ENCODE measurements at places on chromosomes 1 and 21.

DNA sequence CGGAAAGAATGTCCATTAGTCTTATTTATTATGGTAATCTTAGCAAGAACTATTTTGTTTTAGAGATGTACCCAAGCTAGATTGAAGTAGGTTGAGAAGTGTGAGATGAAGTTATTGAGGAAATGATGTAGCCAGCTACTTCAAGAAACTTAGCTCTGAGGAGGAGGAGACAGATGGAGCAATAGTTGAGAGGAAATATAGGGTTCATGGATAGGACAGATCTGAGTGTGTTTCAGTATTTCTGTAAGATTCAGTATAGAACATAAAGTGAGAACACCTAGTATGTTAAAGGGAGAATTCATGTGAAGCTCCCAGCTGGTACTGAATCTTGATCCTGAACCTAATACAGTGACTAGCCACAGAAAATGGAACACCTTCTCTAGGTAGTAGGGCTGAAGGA is 28.9 kb downstream of the TSNAX start:
- no peak for DNase-seq

DNA sequence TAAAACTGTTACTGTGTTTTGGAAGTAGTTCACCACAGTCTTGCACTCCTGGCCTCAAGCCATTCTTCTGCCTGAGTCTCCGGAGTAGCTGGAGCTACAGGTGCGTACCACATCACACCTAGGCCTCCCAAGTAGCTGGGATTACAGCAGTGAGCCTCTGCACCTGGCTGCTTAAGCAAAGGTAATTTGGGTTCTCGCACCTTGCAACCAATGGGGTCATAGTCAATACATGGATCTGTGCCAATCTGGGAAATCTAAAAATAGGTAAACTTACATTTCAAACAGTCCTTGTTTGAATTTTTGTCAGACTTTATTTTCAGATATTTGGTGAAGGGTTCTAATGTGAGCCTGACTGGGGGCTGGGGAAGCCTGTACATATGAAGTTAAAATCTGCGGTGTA is 466.5 kb downstream of the PCP4 start:
- no peak for DNase-seq

DNA sequence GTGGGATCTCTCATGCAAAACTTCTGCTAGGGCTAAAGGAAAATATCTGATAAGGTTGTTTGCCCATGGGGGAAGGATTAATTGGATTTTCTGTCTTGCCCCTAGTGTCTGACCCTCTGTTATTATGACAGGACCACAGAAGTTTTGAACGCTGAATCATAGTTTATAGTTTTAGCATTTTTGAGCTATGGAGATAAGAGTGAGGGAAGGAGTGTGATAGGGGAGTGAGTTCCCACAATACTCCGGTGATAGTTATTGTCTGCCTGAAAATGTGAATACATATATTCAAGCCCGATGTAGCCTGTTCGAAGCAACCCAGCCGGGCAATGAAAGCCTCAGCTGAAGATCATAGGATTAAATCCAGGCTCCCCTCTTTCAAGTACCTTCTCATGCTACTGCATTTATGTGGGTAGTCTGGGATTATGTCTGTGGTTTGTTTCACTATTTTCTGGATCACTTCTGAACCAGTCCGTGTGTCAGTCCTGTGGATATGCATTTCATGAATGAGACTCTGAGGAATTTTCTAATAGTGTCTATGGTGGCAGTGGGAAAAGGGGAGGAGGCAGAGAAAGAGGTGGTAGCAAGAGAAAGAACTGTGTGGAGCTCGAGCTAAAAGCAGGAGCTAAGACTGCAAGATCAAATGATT is 258.7 kb downstream of the DISC1 start:
- no peak for DNase-seq

DNA sequence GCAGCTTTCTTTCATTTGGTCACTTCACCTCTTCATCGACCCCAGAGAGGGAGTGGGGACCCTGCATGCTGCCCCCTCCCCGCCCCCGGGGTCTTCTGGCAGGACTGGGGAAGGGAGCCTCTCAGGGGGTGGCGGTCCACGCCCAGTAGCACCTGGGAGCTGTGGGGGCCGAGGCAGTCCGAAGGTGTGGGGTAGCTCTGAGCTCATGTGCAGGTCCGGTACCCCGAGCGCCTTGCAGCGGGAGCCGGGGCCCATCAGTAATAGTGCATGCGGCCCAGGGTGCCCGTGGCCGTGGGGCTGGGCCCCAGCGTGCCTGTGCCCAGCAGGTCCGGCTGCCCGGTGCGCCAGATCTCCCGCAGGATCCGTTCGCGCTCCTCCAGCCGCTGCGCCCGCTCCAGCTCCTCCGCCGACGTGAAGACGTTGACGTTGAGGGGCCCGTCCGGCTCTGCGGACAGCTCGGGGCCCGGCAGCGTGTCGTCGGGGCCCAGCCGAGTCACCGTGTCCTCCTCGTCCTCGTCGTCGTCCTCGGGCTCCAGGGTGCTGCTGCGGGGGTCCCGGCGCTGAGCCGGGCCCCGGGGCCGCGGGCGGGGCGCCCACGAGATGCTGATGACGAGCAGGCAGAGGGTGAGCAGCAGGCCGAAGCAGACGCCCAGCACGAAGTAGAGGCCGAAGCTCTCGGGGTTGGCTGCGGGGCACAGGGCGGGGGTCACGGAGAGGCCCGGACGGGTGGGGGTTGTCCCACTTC is 1.2 kb downstream of the EVA1B start:
- DNase-seq: no peak

- DNase-seq: no peak
These were observed 2.2 kb downstream of the REG4 start for GRCh38 chr1:119808972-119809550.

GRCh38 chr1:19644681-19645410 is 735 bp downstream of the NBL1 start:
- peak; percentile 78 for DNase-seq

DNA sequence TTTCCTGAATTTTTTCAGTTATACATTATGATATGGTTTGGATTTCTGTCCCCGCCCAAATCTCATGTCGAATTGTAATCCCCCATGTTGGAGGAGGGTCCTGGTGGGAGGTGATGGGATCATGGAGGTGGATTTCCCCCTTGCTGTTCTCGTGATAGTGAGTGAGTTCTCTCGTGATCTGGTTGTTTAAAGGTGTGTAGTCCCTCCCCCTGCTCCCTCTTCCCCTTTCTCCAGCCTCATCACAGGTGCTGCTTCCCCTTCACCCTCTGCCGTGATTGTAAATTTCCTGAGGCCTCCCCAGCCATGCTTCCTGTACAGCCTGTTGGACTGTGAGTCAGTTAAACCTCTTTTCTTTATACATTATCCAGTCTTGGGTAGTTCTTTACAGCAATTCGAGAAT is 93.2 kb upstream of the HNRNPU start:
- no peak for DNase-seq

DNA sequence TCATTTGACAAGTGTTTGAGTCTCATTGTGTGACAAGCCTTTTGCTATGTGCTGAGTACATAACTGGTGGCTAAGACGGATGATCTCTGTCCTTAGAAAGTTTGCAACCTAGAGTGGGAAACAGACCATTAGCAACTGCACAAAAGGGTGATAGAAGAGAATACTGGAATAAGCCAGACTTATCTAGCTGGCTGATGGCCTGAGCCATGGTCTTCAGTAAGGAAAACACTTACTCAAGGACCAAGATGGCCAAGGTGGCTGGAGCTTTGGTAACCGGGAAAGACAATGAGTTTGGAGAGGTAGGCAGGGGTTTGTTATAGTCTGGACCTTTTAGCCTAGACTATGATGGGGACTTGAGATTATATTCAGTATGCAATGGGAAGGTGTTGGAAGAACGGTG is 1.6 kb upstream of the TAF12 start:
- DNase-seq: no peak

GRCh38 chr1:148389027-148389339 is 94.1 kb downstream of the PPIAL4G start:
- no peak for DNase-seq

- no peak for DNase-seq
These were observed 127.4 kb downstream of the DHRS3 start for GRCh38 chr1:12490532-12491142.

DNA sequence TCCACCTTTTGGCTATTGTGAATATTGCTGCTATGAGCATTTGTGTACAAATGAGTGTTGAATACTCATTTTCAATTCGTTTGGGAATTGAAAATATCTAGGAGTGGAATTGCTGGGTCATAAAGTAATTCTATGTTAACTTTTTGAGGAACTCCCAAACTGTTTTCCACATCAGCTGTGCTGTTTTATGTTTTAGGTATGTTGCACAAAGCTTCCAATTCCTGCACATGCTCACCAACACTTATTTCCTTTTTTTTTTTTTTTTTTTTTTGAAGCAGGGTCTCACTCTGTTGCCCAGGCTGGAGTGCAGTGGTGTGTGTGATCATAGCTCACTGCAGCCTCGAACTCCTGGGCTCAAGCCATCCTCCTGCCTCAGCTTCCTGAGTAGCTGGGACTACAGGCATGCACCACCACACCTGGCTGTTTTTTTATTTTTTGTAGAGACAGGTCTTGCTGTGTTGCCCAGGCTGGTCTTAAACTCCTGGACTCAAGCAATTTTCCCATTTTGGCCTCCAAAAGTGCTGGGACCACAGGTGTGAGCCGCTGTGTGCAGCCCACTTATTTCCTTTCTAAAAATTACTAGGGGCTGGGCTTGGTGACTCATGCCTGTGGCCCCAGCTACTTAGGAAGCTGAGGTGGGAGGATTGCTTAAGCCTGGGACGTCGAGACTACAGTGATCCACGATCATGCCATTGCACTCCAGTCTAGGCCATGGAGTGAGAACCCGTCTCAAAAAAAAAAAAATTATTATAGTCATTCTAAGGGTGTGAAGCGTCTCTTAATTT is 33.4 kb downstream of the TMCC2 start:
- no peak for DNase-seq

DNA sequence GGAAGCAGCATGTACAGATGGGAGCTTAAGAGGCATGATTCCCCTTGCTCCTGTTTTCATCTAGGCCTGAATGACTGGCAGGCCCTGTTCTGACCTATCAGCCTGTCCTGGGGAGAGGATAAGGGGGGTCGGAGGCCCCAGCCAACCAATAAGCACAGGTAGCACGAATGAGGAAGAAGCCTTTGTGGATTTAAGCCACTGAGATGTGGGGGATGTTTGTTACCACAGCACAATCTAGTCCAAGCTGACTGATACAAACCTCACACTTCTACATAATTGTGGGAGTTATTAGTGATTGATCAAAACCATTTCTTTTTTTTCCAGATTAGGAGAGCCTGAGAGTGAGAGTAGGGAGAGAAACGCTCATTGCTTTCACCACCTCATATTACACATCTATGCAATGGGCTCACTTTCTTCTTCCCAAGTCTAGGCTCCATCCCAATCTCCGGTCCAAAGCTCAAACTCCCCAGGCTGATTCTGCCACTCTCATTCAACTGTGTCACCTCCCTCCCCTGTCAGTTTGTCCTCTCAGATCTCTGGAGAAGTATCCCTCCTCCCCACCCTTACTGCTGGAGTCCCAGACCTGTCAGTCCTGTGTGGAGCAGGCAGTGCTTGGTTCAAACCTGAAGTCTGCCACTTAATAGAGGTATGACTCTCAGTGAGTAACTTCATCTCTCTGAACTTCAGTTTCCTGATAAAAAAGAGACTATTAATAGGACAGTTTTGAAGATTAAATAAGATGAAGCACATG is 220.5 kb downstream of the PTPRU start:
- no peak for DNase-seq

GRCh38 chr1:179376223-179376622 is 10.5 kb downstream of the AXDND1 start:
- no peak for DNase-seq

DNA sequence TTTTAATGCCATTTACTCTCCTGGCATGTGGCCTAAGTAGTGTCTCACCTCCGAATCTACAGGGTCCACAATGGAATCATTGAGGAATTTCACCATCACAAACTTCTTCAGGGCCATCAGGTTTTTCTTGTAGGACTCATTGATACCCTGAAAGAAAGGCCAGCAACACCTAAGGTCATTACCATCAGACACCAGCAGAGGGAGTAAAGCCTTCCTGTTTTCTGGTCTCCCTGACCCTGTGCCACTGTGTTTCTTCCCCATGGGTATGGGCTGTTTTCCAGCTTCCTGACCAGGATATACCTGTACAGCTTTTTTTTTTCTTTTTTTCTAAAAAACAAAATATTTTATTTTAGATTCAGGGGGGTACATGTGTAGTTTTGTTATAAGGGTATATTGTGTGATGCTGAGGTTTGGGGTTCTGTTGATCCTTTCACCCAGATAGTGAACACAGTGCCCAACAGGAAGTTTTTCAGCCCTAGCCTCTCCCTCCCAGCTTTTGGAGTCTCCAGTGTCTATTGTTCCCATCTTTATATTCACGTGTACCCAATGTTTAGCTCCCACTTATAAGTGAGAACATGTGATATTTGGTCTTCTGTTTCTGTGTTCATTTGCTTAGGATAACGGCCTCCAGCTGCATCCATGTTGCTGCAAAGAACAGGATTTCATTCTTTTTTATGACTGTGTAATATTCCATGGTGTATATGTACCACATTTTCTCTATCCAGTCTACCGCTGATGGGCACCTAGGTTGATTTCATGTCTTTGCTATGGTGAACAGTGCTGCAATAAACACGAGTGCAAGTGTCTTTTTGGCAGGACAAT is 18.3 kb downstream of the PPT1 start:
- DNase-seq: no peak

DNA sequence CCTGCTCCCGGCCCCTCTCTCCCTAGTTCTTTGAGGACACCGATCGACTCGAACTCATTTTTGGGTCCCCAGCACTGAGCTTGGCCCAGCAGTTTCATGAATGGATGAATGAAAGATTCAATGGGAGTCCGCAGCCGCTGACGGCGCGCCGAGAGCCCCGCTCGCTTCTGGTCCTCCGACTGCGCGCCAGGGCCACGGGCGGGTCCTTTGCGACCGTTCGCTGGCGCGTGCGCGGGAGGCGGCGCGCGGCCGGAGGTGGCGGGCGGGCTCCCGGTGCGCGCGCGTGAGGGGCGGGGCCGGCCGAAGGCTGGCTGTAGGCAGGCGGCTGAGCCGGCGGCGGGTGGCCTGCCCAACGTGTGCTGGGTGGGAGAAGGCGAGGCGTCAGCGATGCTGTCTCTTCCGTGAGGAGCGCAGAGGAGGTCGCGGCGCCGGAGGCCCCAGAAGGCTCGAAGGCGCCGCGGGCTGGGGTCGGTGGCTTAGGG is at the start of gene MAST2:
MAST2 (plus strand) TSS at position 314 of the 482 bp plus-strand sequence. CDS start 284 bp downstream, outside the sequence.
- DNase-seq: peak; percentile 87

- DNase-seq: no peak
These were observed 28.9 kb downstream of the KIAA0040 start for GRCh38 chr1:175163702-175164101.

DNA sequence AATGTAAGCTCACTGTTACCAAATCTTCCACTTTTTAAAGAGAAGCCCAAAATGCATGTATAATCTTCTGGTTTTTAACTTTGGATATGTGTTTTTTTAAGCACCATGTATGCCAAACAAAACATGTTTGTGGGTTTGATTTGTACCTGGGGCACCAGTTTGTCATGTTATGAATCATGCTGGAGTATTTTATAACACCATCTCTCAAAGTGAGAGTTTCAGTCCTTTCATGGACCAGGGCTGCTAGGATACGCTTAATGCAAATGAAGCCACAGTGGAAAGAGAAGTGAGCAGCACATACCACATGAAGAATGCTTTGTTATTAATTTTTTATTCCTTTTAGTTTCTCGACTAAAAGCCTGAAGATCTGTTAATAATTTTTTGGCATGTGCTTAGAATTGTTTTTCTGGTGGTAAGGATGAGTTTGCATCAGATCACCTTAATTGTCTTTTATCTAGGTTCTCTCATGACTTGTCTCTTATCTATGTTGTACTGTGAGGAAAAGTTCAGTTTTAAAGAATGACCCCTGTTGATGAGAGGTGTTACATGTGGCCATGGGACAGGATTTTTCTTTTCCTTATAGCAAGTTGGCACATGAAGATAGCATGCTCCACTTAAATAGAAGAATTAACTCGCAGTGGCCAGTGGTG is 2.0 kb upstream of the RABGAP1L start:
- no peak for DNase-seq

GRCh38 chr1:105137543-105138457 is 1388.1 kb downstream of the AMY1C start:
- DNase-seq: no peak

All from coronary artery (tissue), 2 donors.